ENCODE measurements at places on chromosomes 2 and 18.

DNA sequence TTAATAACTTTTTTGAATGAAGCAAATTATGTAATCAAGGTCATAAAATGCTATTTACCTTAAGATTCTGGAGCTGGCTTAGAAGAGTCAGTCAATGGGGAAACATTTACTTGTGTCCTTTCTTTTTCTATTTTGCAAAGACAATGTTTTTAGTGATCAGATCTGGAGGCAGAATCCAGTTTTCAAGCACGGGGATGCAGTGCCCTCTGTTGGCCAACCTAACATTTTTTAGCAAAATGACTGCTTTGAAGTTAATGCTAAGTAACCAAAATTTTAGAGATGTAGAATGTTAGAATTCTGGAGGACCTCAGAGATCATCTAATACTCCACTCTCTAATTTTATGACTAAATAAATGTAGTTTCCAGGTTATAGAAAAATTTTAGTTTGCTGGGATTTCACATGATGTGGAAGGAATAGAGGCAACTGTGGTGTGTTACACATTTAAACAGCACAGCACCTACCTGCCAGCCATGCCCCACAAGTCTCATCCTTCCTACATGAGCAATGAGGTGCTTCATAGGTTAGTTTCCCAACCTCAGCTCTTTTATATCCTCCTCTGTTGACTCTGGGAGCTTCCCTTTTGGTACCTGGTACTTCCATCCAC lies 23.6 kb upstream of the SLC9A4 start:
- DNase-seq: peak; percentile 38

GRCh38 chr2:238704471-238705225 lies 143.2 kb upstream of the TWIST2 start:
- no peak for DNase-seq

DNA sequence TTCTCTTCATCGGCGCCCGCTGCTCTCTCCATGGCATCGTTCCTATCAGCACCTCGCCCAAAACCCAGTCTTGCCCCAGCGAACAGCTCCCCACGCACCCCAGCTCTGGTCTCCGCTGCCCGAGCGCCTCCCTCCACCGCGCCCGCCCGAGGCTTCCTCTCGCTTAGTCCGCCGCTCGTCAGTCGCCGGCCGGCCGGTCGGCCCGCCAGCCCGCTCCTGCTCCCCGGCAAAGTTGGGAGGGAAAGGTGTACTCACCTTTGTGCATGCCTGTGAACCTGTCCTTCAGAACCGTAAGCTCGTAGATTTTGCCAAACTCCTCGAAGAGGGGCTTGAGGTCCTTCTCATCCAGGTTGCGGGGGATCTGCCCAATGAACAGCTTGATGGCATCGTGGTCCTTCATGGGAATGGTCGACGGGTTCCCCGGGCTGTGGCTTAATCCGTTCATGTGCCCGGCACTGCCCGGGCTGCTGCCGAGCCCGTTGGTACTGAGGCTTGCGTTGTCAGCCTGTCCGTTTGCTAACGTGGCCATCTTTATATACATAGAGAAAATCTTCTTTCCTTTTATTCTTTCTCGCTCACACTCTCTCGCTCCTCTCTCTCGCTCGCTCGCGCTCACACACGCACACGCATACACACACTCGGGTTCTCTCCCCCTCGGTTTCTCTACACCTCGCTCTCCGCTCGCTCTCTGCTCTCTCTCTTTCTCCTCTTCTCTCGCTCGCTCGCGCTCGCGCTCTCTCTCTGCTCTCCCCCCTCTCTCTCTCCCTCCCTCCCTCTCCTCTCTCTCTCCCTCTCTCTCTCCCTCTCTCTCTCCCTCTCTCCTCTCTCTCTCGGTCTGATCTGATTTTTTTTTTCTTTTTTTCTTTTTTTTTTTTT lies at the start of gene CELF4:
Gene CELF4 (minus strand): TSS at position 698 of the 876 bp plus-strand sequence.
- DNase-seq: peak; percentile 81

GRCh38 chr2:231421051-231421580 lies 25.6 kb downstream of the B3GNT7 start:
- DNase-seq: no peak

Measured in D341Med (cell line).